Hematopoietic multipotent progenitor cell treated with erythropoietin and hydrocortisone succinate and interleukin-3 and kit ligand, for 8 days (in vitro differentiated cells): ENCODE measurements at places on chromosomes 12 and 14.

- DNase-seq, result no peak
Measured at GRCh38 chr12:92426332-92426731, 276.5 kb upstream of the PLEKHG7 start.

- no peak for DNase-seq
Measured at GRCh38 chr12:78118036-78118435, 287.3 kb downstream of the NAV3 start.

GRCh38 chr14:32104308-32104707, 27.2 kb downstream of the ARHGAP5 start:
- DNase-seq, result no peak

DNA sequence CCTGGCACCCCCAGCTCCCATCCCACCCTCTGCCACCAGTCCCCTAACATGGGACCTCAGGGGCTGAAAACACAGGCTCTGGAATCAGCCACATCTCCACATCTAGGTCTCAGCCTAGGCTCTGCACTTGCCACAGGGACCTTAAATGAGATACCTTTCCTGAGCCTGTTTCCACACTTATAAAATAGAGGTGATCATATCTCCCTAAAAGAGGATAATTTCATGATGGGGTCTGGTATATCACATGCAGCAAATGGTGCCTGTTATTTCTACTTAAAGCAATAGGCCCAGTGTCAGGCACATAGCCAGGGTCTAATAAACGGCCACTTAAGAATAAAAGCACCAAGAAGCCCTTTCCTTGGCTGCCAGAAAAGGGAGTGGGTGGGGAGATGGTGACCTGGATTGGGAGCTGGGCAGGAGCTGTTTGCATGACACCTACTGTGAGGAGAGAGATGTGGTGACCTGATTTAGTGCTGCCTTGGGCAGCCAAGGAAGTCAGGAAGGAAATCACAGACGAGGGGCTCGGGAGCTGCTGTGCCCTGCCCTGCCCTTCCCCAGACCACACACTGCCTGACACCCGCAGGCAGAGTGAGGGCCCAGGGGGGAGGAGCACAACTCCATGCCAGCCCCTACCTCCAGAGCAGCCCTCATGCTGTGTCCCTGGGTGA, 71.2 kb downstream of the IRF2BPL start:
- DNase-seq, result no peak
